MV-4-11 (cell line): ENCODE measurements at places on chromosomes 7 and 10.
A peak's percentile ranks its signal among the peaks of the same experiment; 100 is the strongest.

- peak; percentile 74 for DNase-seq
These were observed 36.2 kb downstream of the WASL start for GRCh38 chr7:123712619-123713018.

- no peak for DNase-seq
These were observed 158.8 kb downstream of the WDR37 start for GRCh38 chr10:1214882-1215540.

DNA sequence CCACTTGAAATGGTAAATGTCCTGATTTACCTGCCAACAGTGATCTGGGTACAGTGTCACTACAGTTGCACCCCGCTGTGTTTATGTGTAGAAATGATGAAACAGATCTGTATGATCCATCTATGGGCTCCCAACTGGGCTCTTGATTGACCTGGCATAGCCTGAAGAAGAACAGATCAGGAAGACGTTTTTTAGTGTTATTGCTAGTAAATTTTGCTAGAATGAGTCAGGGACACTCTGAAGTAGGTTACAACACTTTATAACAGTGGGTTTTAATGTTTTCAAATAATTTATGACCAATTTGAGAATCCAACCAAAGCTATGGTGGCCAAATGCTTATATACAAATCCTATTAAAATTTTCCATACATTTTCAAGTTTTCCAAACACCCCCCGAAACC, 110.3 kb downstream of the DKK1 start:
- DNase-seq, result no peak

DNA sequence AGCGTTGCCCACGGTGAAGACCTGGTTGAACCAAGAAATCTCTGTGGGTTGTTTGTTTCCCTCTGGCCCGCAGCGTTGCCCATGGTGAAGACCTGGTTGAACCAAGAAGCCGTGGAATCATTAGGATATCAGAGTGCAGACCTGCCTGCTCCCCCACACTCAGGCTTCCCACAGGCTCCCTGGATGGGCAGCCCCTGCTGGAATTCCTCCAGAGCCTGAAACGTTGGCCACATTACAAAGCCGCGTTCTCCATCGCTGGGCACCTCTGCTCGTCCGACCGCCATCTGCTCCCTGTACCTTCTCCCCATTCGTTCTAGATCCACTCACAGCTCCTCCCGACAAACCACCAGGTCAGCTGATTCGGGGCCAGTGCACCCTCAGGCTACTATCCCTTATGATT, 266.9 kb upstream of the SHH start:
- no peak for DNase-seq

DNA sequence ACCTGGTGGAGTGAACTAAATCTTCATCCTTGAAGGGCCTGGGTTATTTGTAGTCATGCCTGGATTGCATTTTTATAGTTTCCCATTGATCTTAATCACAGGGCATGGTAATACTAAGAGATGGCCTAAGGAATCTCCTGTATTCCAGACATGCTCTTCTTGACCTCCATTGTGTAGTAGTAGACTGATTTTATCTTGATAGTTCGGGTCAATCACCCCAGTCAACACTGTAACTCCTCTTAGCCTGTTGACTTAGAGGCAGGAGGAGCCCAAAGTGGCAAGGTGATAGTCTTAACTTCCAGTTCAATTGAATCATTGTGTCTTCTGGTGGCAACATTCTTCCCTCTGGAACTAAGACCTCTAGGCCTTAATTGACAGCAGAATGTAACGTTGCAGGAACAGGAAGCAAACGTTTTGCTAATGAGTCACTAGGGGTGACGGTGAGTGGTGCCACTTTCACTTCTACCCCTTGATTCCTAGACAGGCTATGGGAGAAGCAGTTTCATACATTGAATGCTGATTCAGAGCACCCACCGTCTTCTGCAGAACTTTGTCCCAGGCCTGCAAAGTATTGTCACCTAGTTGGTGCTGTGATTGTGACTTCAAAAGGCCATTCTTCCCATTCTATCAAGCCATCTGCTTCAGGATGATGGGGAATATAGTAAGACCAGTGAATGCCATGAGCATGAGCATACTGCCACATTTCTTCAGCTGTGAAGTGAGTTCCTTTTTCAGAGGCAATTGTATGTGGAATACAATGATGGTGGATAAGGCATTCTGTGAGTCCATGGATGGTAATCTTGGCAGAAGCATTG, 24.0 kb upstream of the PAPSS2 start:
- DNase-seq, result peak; percentile 88

DNA sequence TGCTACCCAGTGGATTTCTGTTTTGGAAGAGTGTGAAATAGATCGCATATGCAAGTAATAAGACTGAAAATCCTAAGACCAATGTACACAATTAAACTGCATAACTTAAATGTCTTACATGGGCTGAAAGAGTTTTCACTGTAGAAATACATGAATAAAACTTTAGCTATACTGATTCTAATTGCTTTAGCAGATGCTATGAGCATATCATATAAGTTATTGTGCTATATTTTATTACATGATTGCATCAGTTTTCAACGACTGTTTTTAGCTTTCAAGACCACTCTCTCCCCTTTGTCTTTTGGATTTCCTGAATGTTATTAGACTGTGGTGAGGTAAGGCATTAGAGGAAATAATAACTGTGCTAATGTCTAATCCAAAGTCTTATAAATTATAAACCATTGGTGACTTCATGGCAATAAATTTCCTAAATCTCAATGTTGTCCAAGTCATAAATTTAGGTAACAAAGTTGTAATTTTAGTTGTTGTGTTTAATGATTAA, 124.5 kb downstream of the SEMA3A start:
- DNase-seq, result no peak

DNA sequence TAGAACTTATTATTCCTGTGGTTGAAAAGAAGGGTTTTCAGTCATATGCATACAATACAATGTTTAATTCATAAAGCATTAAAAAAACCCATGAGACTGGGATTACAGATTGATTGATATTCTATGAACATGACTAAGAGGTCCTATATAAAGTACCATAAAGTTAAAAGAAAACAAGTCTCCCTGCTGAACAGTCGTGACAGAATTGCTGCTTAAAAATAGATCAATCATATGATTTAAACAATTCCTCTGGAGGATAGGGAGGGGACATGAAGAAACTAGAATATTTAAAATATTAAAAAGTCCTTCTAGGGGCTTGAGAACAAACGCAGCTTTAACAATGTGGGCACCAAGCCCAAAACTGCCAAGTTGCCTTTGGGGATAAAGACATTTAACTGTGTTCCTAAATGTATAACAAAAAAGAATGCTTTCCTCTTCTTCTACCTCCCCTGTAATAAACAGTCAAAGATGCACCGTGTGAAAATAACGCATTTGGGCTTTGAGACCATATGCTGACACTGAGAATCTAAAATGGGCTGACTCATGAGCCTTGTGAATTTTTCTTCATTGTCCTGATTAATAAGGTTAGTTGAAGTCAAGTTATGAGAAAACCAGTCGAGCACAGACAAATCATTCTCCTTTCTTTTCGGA, 25.8 kb downstream of the TWIST1 start:
- no peak for DNase-seq
